Stimulated activated CD8-positive, alpha-beta memory T cell treated with anti-CD3 and anti-CD28 coated beads, Interleukin-4, amount 100 ng/mL, for 48 hours (primary cell): ENCODE measurements at places on chromosomes 2 and 18.

GRCh38 chr2:208031608-208032019, 6.3 kb upstream of the PLEKHM3 start:
- no peak for DNase-seq

GRCh38 chr2:224517963-224518362, 67.2 kb downstream of the CUL3 start:
- DNase-seq, result no peak

DNA sequence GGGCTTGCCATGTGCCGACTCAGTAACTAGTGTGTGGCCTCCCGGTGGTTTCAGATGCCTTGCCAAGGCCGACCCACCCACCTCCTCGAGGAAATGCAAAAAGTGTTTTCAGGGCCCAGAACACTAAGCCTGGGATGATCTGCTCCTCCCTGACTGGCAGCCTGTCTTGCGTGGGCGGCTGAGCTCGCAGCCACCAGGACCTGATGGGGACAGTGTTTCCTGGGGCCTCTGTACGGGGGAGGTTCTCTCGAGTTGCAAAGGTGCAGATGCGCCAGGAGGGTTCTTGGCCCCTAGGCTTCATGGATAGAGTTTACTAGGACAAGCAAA, 85.2 kb downstream of the GLI2 start:
- DNase-seq, result no peak

DNA sequence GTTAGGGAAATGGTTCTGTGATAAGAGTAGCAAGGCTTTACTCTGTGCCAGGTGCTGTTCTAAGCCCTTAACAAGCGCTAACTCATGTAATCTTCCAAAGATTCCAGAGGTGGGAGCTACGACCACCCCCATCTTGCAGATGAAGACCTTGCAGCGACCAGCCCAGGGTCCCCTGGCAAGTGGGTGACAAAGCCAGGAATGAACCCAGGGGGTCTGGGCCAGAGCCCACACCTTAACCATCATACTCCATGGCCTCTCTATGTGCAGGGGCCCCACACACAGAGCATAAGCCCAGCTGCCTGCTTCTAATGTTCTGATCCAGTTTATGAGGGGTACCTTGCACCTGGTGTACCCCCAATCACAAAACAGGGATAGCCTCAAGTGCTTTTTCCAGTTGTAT, 105.3 kb downstream of the ZBTB7C start:
- no peak for DNase-seq

DNA sequence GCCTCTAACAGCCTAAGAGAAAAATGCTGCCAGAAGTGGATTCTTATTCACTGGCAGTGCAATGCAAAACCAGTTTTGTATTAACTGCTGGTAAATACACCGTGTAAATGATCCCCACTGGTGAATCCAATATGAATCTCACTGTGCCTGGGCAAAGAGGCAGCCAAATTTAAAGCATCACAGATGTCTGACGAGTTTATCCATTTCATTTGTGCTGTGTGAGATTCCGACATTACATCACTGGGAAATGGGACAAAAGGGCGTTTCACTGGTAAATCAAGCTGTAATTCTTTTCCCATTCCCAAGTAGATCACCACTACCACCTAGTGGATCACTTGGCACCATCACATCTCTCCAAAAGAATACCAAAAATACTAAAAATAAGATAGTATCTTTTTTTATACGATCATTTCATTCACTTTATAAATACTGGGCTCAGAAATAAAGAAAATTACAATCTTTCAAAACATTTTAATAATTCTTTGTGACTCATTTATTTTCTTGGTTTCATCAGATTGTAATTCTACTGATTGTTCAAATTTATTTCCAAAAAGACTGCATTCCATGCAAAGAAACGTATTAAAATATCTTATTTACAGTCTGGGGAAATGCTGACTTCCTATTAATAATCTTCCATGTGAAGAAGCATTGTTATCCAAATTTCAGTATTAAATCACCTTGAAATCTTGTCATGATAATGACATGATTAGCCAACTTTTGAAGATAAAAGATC, 125.6 kb downstream of the GRB14 start:
- no peak for DNase-seq

DNA sequence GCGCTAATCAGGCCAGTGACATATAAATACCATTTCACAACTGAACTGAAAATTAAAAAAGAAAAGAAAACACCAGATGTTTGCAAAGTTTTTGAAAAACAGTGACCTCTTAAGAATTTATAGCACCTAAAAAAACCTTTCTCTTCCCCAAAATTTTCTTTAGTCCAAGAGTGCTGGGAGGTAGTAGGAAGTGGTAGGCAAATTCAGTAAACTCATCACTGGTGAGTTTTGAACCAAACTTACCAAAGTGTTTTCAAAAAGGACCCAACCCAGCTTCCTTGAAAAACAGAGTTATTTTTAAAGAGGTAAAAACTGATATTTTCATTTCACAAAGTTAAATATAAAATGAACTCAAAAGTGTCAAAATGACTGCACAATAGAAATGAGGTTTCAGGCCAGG, 90.4 kb downstream of the TMEM247 start:
- DNase-seq, result no peak

DNA sequence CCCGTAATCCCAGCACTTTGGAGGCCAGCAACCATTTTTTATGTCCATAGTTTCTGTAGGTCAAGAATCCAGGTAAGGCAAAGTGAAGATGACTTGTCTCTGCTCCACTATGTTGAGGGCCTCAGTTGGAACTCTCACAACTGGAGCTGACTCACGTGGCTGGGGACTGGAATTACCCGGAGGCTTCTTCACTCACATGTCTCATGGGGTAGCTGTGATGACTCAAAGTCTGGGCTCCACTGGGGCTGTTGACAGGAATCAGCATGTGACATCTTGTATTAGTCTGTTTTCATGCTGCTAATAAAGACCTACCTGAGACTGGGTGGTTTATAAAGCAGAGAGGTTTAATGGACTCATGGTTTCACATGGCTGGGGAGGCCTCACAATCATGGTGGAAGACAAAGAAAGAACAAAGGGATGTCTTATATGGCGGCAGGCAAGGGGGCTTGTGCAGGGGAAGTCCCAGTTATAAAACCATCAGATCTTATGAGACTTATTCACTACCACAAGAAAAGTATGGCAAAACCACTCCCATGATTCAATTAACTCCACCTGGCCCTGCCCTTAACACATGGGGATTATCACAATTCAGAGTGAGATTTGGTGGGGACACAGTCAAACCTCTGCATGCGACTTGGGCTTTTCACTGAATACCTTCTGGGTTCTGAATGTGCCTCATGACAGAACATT, 7.8 kb upstream of the PPP1R1C start:
- peak; percentile 41 for DNase-seq

- DNase-seq, result no peak
Observed at GRCh38 chr2:52345676-52346075, 1313.7 kb upstream of the NRXN1 start.

DNA sequence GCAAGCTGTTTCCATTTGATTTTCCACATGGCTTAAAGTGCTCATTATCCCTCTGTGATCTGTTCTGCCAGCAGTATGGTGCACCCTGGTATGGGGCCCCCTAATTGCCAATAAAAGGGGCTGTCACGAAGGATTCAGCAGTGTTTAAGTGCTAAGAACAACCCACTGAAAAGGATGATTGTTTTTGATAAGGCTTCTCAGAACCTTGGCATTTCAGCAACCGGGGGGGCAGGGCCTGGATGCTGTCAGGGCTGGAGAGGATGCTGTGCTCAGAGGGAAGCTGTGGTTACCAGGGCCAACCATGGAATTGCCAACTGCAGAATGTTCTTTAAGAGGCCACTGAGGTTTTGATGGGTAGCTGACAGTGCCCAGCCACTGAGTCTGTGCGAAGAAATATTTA, 117.8 kb downstream of the CTIF start:
- DNase-seq, result no peak

DNA sequence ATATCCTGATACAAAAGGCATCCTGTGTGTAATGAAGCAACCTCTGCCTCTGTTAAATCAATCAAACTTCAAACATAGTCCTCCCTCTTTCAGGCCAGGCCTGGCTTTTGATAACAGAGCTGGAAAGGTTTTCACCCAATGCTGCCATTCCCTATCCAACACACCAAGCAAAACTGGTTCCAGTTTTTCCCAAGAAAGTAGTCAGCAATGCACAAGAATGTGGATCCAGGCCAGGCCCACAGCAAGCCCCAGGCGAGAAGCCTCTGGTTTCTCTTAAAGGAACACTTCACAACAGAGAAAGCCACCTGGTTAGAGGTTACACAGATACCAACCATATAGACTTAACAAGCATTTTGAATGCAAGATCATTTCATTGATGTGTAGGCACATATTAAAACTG, 49.2 kb upstream of the CCDC150 start:
- DNase-seq, result no peak

DNA sequence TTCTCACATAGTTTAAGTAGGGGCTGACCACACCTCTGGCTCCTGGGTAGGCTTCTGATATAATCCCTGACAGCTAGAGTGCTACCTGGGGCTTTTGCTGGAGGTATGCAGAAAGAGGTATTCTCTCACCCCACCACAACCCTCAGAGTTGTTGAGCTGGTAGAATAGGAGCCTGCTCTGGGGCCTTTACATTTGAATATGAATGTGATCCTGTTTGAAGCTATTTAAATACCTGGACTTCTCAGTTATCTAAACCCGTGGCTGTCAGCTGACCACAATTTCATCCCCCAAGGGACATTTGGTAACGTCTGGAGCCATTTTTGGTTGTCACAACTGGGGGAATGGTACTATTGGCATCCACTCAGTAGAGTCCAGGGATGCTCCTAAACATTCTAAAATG, 669.1 kb downstream of the SATB2 start:
- no peak for DNase-seq

DNA sequence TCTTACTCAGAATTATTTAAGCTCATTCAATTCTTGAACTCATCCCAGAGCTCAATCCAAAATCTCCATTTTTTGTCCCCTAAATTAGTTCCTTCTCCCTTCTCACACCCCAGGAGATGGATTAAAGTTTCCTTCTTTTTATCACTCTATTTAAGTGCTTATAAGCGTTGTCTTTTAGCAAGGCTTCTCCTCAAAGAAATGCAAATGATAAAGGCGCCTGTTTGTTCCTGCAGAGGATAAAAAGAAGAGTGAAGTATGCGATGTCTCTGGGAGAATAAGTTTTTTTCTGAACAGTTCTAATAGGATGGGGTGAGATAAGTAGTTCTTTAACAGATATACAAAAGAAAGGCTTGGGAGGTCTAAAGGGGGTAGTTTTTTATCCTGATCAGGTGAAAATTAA, 303.3 kb downstream of the CNTNAP5 start:
- DNase-seq, result no peak

- peak; percentile 53 for DNase-seq
Observed at GRCh38 chr2:241218131-241219029, 29.9 kb downstream of the ANO7 start.

DNA sequence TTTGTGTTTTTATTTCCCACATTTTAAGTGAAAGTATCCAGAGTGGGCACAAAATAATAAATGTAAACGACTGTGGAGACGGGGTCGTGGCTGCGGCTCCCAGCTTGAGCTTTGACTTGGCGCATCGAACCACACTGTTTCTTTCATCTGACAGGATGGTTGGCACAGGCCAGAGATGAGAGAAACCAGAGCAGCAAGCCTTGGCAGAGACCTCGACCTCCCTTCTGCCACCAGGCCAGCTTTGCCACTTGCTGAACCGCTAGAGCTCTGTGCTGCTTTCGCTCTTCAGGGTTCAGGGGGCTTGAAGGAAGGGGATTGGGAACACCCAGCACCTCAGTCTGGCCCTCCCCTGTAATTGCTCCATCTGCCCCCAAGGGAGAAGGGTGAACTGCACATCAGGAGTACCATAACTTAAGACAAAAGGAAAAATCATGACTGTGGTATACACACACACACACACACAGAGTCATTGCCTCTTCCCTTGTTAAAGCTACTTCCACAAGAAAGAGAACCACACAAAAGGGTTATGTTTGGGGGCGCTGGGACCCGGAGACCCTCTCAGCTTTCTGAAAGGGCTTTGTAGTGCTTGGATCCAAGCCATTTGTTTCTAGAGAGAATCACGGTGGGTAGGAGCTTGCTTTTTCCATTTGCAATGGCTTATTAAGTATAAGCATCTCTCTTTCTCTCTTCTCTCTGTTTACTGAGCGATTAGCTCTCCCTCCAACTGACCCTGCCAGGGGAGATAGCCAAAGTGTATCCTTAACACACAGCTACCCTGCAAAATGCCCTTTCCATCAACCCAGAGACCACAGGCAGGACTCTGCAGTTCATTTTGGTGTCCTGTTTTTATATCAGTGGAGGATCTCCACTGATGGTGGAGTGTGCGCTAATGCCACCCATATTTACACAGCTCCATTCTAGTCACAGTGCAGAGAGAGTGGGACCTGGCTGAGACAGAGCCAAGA, 23.0 kb downstream of the POU3F3 start:
- DNase-seq, result no peak

DNA sequence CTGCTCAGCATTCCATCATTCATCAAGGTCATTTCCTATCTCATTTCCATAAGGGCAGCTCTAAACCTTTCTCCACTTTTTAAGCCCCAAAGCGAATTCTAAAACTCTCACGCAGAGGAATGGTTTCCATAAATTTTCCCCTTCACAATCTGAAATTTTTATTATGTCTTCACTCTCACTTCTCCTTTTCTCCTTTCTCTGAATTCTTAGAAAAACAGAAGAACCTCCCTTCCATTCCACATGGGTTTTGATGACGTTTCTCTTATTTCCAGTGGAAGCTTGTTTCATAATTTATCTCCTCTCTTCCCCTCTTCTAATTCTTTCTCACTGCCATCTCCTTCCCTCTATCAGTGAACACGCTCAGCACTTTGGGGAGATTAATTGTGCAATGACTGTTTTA, 97.3 kb downstream of the SPATS2L start:
- no peak for DNase-seq

DNA sequence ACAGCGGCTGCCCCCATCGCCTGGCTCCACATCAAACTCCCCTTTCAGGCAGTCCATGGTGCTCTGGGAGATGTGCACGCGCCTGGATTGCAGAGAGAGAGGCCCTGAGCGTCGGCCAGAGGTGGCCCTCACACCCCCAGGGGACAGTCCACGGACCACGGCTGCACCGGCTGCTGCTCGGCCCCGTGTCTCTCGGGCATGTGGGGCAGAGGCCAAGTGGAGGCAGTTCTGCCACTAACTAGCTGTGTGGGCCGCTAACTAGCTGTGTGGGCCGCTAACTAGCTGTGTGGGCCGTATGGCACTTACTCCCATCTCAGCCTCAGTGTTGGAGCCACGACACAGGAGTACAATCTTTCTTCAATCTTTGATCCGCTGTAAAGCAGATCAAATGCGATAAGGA, 45.3 kb downstream of the CENPO start:
- DNase-seq, result no peak

GRCh38 chr2:207231967-207232366, 66.2 kb upstream of the KLF7 start:
- DNase-seq, result no peak

- no peak for DNase-seq
Observed at GRCh38 chr18:75544496-75544895, 117.0 kb upstream of the SMIM21 start.

GRCh38 chr2:158518084-158518483, 61.3 kb downstream of the PKP4 start:
- no peak for DNase-seq

GRCh38 chr2:36480636-36481035, 117.3 kb downstream of the FEZ2 start:
- DNase-seq, result no peak

GRCh38 chr2:119821266-119821665, 61.5 kb downstream of the PTPN4 start:
- peak; percentile 43 for DNase-seq

GRCh38 chr2:199457147-199458008, at the start of gene SATB2:
TSS of gene SATB2 (minus strand) at chr2:199457939. CDS start at chr2:199456037, 1,902 bp downstream.
- DNase-seq, result no peak

- DNase-seq, result no peak
Observed at GRCh38 chr2:24984912-24985311, 13.2 kb upstream of the DNAJC27 start.

- no peak for DNase-seq
Observed at GRCh38 chr2:9993488-9994165, 42.1 kb downstream of the GRHL1 start.
